ENCODE measurements at places on chromosomes 16 and 17.

- no peak for DNase-seq
Measured at GRCh38 chr17:80382446-80382845, 32.5 kb upstream of the ENDOV start.

- DNase-seq = no peak
Measured at GRCh38 chr17:58339755-58340404, 11.3 kb upstream of the TSPOAP1 start.

GRCh38 chr17:4940555-4941318, 669 bp downstream of the RNF167 start:
- DNase-seq = no peak

- DNase-seq = peak; percentile 3
Measured at GRCh38 chr16:64730261-64730660, 391.6 kb downstream of the CDH11 start.

- no peak for DNase-seq
Measured at GRCh38 chr16:88777471-88778270, 7.3 kb downstream of the PIEZO1 start.

DNA sequence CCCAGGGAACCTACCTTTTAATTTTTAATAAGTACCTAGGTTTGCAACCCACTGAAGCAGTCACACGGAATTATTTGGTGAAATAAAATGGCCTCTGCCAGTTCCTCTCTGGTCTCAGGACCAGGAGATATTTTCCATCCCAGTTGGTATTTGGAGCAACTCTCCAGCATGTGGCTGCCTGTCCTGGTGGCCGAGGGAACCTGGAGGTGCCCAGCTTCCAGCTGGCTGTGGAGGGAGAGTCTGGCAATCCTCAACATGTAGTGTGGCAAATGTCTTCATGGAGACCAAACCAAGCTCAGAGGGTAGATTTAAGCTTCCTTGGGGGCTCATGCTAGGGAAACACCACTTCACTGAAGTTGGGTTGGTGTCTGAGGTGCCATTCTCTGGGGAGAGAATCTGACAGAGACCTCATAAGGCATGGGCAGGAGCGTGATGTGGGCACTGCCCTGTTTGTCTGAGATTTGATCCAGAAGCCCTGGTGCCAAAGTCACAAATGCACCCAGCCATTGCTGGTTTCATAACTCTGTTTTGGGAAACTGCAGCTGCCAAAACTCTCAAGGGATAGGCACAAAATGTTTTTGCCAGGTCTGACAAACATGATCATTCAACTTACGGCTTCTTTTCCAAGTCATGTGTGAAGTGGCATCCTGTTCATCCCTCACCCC, 2.8 kb downstream of the MT1X start:
- no peak for DNase-seq

DNA sequence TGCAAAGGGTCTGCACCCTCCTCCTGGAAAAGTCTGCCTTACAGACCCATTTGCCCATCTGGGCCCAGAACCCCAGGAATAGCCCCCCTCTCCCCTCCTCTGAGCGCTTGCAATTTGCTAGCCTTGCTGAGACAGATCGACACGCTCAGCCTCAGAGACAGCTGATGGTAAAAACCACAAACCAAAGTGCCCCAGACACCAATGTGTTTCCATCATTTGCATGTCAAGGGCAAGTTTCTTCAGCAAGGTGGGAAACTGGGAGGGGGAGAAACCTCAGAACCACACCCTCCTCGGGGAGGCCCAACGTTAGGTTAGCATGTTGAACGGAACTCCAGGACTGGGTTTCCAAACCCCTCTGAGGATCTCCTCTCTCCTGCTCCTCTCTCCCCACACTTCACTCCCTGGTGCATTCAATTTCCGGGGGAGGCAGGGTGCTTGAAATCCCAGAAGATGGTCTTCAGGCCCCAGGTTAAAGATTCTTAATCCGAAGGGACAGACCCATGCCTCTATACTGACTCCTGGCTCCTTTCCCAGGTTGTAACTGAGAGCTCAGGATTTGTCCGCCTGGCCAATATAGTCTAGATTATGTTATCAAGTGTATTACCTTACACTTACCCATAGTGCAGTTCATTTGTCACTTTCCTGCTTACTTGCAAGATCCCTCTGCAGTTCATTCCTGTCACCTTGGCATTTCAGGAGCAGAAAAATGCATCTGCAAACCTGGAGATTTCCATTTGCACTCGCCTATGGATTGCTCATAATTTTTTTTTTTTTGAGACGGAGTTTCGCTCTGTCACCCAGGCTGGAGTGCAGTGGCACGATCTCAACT, 1.3 kb upstream of the CUEDC1 start:
- no peak for DNase-seq

DNA sequence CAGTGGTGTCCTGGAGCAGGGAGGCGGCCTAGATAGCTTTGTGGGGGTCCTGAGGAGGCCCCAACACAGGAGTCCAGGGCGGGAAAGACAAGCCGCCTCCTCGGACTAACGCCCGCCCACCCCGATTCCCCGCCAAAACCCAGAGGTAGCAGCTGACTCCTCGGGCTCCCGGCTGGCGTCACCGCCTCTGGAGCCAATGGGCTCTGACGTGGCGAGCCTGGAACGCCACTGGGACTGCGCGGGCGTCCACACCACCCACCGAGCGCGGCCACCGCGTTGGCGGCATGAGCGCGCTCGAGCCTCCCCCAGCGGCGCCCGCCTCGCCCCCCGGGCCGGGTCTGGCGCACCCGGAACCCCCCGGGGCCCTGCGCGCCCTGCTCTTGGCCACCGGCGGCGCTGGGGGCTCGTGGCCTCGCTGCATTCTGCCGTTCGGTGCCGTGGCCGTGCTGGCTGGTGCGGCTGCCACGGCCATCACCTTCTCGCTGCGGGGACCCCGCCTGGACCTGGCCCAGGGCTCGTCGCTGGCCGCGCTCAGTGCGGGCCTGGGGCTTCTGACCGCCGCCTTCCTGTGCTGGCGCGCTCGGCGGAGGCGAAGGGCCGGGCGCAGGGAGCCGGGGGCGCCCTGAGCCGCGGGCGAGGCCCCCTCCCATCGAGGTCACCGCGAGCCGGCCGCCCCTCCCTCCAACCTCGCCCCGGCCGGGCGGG, 3.4 kb upstream of the NTN3 start:
- DNase-seq = peak; percentile 72

DNA sequence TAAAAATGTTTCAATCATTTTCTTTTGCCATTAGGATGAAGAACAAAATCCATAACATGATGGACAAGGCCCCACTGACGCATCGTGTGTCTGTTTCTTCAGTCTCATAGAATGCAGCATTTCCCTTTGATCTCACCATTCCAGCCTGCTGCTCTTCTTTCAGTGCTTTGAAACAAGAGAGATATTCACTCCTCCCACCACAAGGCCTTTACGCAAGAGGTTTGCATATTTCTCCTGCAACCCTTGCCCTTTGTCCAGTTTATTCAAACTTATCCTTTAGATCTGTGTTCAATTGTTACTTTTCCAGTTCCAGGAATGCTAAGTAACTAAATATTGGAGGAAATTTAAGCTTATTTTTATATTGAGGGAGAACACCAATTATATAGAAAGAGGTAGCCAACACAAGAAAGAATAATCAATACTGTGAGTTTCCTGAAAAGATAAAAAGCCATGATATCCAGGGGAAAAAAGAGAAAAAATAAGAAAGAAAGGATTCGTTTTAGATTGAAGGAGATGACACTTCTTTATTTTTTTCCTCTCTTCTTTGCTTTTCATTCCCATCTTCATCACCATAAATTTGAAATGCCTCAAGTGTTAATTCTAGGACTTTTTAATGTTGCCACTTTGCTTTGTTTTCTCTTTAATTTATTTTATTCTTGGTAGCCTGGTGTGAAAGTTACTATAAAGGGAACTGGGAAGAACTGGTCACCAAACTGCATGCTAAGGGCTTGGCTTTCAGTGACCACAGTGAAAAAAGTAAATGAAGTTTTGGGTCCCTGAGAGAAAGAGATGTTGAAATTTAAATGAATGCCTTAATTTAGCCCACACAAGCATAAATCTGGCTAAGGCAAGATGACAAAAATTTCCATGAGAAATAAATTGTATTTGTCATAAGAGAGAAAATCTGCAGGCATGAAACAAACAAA, 102.1 kb downstream of the KIF2B start:
- DNase-seq = no peak

- no peak for DNase-seq
Measured at GRCh38 chr16:58197314-58198012, 443 bp downstream of the CSNK2A2 start.

DNA sequence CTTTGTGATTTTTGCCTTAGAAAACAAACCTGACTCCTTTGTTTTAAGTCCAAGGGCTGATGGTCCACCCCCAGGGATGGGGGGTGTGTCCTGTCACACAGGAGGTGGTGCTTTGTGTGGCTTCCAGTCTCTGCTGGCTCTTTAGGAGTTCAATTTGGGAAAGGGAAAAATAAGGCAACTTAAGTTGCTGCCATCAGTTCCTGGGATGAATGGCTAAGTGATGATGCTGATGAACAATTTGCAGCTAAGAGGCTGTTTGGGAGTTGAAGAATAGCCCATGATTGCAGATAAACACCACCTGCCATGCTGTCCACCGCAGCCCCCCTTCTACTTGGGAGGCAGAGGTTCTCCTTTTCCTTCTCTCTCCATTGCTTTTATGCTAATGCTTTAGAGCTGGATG, 40.2 kb downstream of the ARL4D start:
- DNase-seq = peak; percentile 44

GRCh38 chr17:21058098-21058893, 15.5 kb upstream of the USP22 start:
- DNase-seq = peak; percentile 45

GRCh38 chr16:50326835-50327465, 41.8 kb downstream of the BRD7 start:
- DNase-seq = peak; percentile 36

DNA sequence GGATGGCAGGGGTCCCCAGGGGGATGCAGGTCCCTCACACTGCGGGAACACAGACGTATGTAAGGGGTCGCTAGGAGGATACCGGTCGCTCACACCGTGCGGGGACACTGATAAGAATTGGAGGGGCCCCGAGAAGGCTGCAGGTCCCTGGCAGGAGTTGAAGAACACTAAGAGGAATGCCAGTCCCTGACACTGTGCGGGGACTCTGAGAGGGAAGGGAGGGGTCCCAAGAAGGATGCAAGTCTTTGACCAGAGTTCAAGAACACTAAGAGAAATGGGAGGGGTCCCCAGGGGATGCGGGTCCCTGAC, 510 bp downstream of the ERCC4 start:
- no peak for DNase-seq

- DNase-seq = no peak
Measured at GRCh38 chr17:12856416-12856815, 67.1 kb downstream of the ARHGAP44 start.

DNA sequence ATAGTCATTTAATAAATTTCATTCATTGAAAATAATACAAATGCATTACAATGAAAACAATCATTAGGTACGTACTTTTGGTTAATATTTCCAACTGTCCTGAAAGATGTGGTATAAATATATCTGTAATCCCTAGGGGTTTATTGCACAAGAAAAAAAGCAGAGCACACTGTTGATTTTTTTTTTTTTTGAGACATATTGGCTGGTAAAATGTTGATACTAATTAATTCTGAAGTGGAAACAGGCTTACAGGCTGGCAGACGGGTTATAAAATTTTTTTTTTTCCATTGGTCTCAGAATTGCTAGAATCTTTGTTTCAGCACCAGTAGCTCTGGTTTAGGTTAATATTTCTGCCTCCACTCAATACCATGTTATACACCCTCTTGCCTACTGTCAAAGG, 193.6 kb downstream of the MAP2K6 start:
- DNase-seq = no peak

DNA sequence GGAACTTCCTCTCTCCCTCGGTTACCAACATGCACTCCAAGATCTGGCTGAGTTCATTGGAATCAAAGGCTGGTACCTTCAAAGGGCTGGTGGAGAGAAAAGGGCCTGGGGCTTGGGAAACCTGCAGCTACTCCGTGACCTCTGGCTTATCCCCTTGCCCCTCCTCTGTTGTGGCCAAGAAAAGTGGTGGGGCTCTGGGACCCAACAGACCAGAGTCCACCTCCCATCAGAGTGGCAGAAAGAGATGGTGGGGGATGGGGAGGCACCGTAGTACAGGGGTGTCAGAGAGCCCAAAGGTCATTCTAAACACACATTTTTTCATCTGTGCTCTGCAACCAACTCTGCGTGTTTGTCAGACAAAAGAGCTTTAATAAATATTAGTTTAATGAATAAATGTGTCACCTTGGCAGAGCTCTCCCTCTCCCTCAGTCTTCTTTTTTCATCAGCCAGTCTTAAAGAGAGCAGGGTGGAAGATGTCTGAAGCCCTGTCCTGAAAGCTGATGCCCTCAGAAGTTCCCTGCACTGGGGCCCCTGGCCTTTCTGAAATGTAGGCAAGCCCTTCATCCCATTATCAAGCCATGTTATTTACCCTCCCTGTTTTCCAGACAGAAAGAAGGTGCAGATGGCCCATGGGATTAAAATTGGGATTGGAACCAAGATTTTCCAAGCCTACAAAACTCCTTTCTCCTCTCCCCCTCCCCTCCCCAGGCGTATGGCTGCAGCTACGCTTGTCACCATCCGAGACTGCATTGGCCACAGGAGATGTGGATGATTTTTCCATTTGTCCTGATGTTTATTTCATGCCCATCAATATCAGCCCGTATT, 227.3 kb downstream of the CCDC182 start:
- DNase-seq = no peak

GRCh38 chr16:27852116-27852515, 211.4 kb downstream of the GSG1L start:
- no peak for DNase-seq

GRCh38 chr16:54175169-54175551, 111.4 kb downstream of the IRX3 start:
- DNase-seq = no peak

DNA sequence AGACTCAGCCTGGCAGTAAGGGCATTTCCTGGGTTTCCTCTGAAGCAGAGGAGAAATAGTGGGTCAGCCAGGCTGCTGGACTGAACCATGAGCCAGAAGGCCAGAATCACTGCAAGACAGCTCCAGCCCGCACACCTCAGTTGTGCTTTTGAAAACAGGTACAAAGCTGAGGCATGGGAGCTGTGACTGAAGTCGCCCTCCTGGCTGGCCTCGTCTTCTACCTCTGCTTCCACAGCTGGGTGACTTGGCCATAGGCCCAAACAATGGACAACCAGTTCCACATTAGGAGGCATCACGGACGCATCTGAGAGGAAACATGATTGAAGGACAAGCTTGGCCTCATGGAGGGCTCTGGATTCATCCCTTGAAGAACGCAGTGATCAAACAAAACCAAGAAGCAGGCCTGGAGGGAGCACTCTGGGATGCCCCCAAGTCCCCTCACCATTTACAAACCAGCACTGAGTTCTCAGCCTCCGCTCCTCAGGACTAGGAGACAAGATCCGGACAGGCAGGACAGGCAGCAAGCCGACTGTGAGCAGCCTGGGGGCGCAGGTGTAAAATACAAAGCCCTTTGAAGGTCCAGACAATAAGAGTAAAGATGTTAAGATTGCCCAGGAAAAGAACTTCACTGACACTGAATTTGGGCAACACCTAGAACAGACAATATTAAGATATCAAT, 68.7 kb downstream of the N4BP1 start:
- DNase-seq = no peak

GRCh38 chr17:77327566-77328464, 187.0 kb downstream of the SEC14L1 start:
- no peak for DNase-seq

DNA sequence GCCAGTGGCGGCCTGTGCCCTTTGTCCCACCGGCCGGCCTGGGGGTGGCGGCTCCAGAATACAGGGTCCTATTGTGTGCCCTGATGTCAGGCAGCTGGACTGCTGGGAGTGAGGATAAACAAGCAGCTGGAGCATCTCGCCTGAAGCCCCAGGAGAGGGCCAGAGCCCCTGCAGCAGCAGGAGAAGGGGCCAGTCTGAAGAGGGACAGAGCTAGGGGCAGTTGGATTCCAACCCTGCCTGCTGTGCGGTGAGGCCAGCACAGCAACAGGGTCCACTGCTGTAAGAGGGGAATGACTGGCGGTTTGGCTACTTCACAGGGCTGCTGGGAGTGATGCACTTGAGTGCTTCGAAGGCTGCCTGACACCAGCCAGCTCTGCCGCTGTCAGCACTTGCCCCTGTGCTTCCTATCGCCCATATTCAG, 25.0 kb downstream of the RAB11FIP4 start:
- DNase-seq = peak; percentile 6

Data from IMR-90 (cell line).